Choroid plexus epithelial cell (primary cell): ENCODE measurements at places on chromosomes 5 and 9.

GRCh38 chr9:68697851-68698250 lies 7.2 kb upstream of the PIP5K1B start:
- DNase-seq = no peak

- no peak for DNase-seq
Observed at GRCh38 chr5:80387063-80387768, 20.6 kb upstream of the ZFYVE16 start.

- no peak for DNase-seq
Observed at GRCh38 chr5:150038547-150038946, 38.0 kb downstream of the HMGXB3 start.

DNA sequence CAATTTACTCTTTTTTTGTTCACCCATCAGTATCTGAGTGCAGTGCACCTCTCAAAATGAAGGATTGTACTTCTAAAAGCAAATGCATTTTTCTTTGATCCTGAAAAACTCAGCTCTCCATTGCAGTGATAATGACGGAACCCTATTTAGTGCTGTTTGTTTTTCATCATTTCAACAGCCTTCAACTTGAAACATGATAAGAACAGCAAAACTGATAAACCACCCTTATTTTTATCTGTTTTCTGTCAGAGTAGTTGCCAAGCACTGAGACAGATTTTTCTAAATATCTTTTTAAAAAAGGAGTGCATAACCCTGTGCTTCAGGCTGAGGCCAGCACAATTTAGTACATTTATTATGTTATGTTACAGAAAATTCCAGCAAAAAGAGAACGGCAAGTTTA lies 549.8 kb upstream of the DMAC1 start:
- DNase-seq = no peak

DNA sequence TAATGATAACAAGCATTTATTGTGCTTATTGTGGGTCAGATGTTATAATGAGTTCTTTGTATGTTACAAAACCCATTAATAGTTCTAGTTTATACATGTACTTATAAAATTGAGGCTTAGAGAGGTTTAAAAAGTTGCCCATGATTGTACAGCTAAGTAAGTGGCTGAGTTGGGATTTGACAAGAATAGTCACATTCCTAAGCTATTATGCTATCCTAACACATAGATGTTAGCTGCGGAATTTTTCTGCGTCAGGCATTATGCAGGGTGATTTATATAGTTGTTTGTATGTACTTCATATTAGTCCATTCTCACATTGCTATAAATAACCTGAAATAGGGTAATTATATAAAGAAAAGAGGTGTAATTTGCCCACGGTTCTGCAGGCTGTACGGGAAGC lies 12.5 kb downstream of the COMMD10 start:
- peak; percentile 8 for DNase-seq

GRCh38 chr5:40334242-40334635 lies 345.5 kb upstream of the PTGER4 start:
- DNase-seq = no peak

DNA sequence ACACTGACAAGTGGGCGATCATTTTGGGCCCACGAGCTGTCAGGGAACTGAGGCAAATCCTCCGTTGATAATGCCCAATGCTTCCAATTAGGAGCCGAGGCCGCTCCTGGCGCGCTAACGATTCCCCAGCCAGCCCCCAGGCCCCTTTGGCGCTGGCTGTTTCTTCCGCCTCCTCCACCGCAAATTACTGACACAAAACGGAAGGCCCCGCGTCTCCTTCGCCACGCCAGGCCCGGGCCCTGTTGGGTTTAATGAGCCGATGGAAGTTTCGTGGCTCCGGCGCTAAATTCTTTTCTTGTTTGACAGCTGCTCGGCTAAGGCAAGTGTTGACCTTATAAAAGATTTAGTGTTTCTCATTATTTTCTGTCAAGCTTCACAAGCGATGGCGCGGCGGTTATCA lies 25.7 kb upstream of the BARHL1 start:
- no peak for DNase-seq

- no peak for DNase-seq
Observed at GRCh38 chr9:125629446-125629845, 77.6 kb downstream of the MAPKAP1 start.

DNA sequence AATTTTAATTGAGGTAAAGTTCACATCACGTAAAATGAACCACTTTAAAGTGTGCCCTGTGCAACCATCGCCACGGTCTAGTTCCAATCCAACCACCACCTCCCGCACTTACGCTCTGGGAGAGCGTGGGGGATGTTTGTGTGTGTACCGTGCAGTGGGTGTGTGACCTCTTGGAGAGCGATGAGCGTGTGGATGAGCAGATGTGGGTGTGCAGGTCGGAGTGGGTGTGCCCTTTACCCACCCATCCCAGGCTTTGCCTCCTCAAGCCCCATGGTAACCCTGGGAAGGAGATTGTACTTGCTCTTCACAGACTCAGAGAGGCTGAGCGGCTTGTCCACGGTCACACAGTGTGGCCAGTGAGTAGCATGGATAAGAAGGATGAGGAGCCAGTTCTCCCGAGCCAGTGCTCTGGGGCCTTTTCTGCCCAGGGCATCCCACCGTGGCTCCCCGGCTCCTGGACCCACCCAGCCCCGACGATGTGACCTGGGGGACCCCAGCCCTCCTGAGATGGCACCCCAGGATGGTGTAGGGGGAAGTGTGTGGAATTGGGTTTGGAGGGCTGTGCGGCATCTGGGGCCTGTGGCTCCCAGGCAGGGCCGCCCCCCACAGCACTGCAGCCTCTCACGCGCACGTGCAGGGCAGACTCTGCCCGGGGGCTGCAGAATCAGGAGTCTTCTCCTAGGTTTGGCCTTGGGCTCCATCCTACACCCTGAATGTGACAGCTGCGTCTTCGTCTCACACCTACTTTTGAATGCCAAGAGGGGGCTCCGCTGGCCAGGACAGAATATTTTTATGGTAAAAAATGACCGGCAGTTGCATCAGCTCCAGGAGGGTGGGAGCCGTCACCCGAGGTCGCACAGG lies 13.6 kb downstream of the LHX3 start:
- no peak for DNase-seq

DNA sequence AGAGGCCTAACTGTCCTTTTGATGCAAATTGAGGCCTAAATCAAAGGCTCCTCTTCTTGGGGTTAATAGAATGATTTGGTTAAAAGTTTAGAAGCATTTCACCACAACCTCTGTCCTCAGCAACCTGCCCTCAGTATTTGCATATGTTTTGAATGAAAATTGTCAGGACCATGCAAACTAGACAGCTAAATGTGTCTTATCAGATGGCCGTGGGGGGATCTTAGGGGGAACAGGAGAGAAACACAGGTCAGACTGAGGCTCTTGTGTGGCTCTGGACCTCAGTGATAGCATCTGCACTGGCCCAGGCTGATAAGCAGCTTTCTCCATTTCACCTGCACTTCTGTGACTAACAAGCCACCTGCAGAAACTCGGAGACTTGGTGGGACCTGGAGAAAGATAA lies 49.0 kb downstream of the FOXI1 start:
- DNase-seq = no peak

GRCh38 chr9:83219154-83219923 lies 156.4 kb upstream of the RASEF start:
- DNase-seq = peak; percentile 91
